Aorta (tissue), 5 donors: ENCODE measurements at places on chromosomes 4 and X. TPM values are rescaled to one million over a fixed set of nuclear protein-coding genes. Genes with fewer than 3 reads are reported as not detected.

DNA sequence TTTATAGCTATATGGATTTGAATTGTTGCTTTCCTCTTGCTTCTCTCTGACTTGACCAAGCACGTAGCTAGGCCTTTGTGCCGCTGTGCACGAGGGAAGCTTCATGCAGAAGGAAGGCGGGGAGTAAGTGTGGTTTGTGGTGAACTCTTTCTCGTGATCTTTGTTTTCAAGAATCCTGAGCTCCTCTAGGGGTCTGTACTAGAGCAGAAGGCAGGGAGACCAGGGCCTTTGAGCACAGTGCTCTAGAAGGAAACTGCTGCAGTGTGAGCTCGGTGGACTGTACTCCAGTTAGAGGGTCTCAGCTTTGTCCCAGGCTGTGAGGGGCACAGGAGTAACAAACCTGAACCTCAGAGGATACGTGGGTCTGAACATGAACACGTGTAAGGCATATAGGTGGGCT lies 49.0 kb downstream of the AGA start:
- no peak for DNase-seq

- no peak for DNase-seq
Observed at GRCh38 chr4:2065106-2065930, 6.2 kb downstream of the NAT8L start.

DNA sequence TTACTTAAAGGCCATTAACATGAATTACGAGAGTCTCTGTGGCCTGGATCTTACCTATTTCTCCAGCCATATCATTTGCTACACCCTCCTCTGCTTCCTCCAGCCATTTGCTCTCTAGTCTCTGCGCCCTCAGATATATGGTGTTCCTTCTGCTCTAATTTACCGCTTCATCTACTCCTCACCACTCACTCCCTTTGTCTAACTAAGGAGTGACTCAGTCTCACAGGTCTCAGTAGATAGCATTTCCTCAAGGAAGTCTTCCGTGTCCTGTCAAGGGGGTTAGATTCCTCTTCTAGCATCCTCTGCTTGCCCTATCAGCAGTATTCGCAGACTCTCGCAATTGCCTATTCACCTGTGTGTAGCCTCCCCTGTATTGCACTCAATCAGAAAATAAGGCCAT lies 892.1 kb upstream of the INTU start:
- DNase-seq = no peak

GRCh38 chr4:31467781-31468180 lies 747.6 kb downstream of the PCDH7 start:
- DNase-seq = no peak

DNA sequence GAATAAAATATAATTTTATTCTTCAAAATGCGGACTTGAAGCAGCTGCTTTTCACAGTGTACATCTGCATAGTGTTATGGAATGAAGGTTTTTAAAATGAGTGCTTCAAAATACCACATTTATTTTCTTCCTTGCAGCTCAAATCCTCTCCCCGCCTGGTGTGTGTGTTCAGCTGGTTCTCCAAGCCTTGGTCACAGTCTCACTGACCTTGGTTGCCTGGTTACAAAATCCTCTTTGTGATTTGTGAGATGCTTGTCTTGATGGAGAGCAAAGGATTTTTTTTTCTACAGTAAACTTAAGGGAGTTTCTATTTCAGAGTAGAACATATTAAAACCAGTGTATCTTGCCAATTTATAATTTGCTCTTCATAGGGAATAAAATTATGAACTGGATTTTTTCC lies 139.2 kb downstream of the PCDH18 start:
- no peak for DNase-seq

LUZP4 gene
- total RNA-seq = not detected
